ENCODE measurements at places on chromosomes 7 and 10.
A peak's percentile ranks its signal among the peaks of the same experiment; 100 is the strongest.

DNA sequence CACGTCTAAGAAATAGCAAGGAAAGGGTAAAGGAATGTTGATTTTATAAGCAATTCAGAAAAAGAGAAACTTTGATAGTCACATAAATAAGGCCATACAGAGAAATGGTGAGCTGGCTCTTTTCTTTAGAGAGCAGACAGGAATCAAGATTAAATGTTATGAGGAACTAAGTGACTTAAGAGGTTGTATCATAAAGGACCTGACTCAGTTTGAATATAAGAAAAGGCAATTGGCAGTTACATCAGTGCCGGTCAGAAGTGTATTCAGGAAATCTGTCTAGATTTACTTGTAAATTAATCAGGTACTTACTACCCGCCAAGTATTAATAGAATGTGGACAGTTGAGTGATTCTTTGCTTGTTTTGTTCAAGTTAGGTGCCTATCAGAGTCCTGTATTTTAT is 2.1 kb downstream of the MRPL32 start:
- ATAC-seq, result no peak

DNA sequence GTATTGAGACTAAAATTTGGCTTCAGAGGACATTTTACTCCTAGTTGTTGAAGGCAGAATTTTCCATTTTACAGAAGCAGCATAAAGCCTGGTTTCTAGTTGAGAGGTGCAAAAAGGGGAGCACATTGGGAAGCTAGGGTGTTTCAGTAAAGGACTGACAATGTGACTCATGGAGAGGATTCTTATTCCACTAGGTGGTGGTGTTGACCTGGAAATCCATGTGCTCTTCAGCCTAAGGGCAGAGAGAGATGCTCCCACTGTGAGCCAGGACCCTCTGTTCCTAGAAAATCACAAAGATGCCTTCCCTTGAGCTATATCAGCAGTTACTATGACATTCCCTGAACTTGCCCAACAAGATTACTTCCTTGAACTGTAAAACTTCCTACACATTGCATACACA is 687.8 kb downstream of the IPMK start:
- no peak for ATAC-seq

DNA sequence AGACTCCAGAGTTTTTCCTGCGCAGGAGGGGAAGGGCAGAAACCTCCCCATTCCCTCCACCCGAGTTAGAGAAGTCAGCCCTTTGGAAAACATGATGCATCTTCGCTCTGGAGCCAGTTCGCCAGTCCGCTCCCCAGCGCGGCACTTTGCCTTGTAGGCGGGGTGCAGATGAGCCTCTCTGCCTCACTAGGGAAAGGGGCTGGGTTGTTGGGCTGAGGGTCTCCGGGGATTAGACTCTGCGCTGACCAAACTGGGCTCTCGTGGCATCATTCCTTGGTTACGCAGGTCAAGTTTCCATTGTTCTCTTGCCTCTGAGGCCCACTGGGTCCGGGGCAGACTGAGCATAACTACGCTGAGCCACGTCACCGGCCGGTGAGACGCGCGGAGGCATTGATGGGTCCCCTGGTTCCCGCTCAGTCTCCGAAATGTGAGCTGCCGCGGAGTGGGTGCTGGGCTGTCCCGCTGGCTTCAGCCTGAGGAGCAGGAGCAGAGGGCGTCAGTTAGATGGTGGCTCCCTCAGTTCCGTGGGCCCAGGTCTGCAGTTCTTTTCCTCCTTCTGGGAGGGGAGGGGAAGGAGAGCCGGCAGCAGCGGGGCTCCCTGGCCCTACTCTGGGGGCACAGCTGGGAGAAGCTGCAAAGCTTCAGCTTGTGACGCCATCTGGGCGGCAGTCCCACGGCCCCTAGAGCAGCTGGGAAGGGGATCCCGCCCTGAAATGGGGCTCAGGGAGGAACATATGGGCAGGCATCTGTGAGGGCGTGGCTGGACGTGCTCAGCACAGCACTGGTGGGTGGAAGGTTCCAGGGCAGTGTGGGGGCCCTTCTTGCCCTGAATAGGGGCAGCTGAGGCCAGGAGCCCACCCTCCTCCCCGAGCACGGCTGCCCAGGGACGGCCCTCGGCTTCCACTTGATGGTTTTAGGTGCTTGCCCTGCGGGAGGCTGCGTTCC is 121.3 kb upstream of the BTBD16 start:
- peak; percentile 24 for ATAC-seq

DNA sequence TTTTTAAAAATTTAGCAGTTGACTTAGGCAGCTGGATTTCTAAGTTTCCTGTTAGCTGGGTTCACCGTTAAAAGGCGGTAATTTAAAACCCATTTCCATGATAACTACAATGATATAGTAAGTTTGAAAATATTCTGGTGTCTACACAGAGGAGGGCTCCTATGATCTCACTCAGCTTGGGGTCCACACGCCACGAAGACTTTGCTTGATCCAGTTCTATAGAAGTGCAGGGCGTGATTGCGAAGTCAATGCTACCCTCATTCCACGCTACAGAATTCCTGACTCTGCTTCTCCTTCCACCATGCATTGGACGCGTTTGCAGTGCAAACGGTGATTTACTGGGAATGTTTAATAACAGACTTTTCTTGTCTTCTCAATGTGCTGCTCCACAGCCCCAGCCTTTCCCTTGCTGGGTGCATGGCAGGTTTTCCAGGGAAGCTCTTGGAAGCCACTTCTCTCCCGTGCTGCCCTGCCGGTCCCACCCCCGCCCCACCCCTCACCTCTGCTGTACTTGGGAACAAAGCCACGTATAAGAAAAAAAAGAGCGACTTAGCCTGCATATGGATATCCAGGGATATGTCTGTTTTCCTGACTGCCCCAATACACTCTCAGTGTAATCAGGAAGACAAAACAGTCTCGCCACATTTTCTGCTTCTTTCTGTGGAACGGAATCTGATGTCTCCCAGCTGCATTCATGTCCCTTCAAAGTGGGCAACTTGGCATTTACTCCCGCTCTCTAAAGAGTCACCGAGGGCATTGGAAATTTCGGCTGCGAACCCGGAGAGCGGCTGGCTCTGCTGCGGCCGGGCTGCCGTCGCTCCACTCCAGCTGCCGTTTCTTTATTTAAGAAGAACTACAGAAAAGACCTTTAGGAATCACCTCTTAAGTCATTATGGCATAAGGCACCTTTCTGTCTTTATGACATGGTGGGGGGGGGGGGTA is 434.4 kb upstream of the MGMT start:
- no peak for ATAC-seq

GRCh38 chr10:70898687-70899086 is 10.3 kb upstream of the PCBD1 start:
- ATAC-seq, result no peak

- no peak for ATAC-seq
Measured at GRCh38 chr10:108064746-108065260, 900.3 kb upstream of the SORCS1 start.

DNA sequence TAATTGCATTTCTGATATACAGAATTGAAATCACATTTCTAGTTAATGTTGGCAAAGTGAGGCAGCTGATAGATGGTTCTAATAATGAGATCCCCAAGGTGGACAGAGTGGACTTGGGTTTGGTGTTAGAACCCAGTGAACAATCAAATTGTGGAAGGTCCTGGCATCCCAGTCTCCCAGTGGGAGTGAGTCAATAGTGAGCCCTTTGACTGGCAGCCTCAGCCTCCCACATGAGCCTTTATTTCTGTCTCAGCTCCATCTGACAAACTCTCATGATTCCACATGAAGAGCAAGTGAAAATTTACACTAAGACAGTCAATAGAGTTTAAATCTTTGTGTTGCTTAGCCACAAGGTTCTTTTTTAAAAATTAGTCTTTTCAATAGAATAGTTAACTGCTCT is 56.7 kb upstream of the MYO3A start:
- no peak for ATAC-seq

- ATAC-seq, result peak; percentile 24
Measured at GRCh38 chr10:26485150-26485941, 47.2 kb downstream of the APBB1IP start.

DNA sequence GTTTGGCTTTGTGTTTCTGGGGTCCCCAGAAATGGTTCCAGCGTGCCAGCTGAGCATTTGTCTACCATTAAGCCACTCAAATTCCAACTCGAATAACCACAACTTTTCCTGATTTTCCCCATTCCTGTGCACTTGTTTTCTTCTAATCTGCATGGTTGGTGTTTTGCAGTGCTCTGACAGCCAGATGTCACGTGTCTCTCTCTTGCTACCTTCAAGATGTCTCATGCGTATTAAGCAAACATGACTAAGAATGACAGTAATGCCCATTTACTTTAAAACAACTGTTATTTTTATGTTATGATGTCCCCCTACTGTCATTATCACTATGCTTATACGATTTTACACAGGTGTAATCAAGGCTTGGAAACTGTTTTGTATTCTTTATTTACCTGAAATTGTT is 35.2 kb upstream of the MXI1 start:
- ATAC-seq, result no peak

GRCh38 chr10:14560791-14561765 is 213.6 kb downstream of the FAM107B start:
- no peak for ATAC-seq

DNA sequence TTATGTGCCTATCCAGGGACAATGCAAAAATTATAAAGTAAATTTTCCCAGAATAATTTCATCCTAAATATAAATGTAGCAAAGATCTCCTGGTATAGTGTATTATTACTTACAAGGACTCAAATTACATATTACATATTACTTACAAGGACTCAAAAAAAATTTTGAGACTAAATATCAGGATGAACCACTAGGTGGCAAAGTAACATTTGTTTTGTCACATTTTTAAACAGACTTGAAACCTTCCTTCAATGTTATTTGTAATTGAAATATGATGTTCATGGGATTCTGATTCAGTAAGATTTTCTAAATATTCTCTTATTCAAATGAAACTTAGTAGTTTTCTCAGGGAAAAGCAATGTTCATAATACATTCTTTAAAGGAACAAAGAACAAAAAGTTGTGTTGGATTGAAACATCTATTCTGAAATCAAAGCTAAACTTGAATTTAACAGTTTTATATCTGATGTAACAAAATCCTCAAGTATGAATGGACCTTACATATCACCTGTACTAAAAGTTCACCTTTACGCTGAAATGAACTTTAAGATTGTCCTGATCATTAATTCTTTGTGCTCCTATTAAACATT is 74.3 kb upstream of the GNAI1 start:
- no peak for ATAC-seq

DNA sequence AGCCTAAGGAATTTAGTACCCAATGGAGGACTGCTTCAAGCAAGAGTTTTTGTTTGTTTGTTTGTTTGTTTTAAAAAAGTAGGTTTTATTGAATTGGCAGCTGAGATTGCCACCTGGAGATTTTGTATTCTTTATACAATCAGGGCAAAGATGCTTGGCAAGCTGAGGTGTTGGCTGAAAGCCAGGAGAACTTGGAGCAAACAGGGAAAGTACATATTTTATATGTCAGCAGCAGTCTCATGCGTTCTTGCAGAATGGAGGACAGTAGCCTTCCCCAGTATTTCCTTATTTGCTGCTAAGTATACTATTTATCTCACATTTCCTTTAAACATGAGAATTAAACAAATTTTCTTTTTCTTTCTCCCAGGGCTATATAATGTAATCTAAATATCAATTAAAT is 22.6 kb upstream of the ICA1 start:
- no peak for ATAC-seq

- no peak for ATAC-seq
Measured at GRCh38 chr7:45682836-45683555, 108.8 kb downstream of the ADCY1 start.

GRCh38 chr10:94218493-94219183 is 144.1 kb downstream of the NOC3L start:
- no peak for ATAC-seq

DNA sequence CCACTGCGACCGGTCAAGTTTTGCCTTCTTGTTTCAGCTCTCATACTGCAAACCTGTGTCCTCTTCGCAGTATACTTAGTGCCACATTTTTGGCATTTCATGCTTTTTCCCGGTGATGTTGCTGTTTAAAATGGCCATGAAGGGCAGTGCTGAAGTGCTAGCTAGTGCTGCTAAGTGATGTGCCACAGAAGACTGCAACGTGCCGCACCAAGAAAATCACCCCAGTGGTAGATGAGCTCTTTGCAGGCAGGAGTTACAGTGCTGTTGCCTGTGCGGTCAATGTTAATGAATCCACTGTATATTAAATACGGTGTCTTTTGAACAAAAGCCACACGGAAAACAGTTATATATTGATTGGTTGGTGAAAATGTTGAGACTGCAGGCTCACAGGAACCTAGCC is 120.3 kb downstream of the ANLN start:
- no peak for ATAC-seq

- ATAC-seq, result no peak
Measured at GRCh38 chr7:45918556-45918955, 2.5 kb downstream of the IGFBP3 start.

DNA sequence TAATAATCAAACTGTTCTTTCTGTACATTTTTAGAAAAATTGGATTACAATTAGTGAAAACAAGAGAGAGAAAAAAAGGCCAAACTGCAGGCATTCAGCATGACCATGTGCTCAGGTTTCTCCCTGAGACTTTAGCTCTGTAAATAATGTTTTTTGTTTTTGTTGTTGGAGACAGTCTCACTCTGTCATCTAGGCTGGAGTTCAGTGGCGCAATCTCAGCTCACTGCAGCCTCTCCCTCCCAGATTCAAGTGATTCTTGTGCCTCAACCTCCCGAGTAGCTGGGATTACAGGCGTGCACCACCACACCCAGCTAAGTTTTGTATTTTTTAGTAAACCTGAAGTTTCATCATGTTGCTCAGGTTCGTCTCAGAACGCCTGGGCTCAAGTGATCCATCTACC is 23.0 kb downstream of the BZW2 start:
- ATAC-seq, result no peak

GRCh38 chr10:102230264-102230860 is 4.3 kb downstream of the ELOVL3 start:
- ATAC-seq, result no peak

DNA sequence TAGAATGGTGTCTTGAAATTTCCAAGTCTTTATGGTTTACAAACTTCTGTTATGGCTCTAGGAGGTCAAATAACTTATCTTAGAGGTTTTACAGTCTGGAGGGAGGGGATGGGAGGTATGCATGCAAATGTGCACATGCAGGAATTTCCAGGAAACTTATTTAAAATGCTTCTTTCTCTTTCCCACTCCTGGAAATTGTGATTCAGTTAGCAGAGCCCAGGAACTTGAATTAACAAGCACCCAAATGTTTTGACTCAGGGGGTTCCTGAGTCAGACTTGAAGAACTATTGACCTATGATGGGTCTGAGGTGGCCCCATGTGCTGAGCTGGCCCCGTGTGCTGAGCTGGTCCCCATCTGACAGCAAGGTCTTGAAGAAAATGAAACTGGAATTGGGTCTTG is 669.4 kb downstream of the INHBA start:
- ATAC-seq, result no peak

GRCh38 chr7:132009778-132010177 is 453.4 kb upstream of the PODXL start:
- no peak for ATAC-seq

- ATAC-seq, result no peak
Measured at GRCh38 chr10:58543141-58543540, 30.5 kb downstream of the BICC1 start.

- no peak for ATAC-seq
Measured at GRCh38 chr7:130756316-130756715, 22.3 kb upstream of the KLF14 start.

DNA sequence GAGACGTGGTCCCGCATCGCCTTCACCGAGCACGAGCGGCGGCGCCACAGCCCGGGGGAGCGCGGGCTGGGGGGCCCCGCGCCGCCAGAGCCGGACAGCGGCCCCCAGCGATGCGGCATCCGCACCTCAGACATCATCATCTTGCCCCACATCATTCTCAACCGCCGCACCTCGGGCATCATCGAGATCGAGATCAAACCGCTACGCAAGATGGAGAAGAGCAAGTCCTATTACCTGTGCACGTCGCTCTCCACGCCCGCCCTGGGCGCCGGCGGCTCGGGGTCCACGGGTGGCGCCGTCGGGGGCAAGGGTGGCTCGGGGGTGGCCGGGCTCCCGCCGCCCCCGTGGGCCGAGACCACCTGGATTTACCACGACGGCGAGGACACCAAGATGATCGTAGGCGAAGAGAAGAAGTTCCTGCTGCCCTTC is 737 bp downstream of the CNNM2 start:
- no peak for ATAC-seq
